ENCODE measurements at places on chromosomes 4 and X. TPM values are rescaled to one million over a fixed set of nuclear protein-coding genes. Genes with fewer than 3 reads are reported as not detected.

Gene SULT1B1
- 0.21 TPM for total RNA-seq

Gene SLITRK4
- total RNA-seq = not detected

Gene SLC49A3
- 0.83 TPM for total RNA-seq

Gene COL25A1
- under 0.01 TPM for total RNA-seq

Gene GRIA3
- total RNA-seq = 0.83 TPM
